ENCODE measurements at places on chromosomes 5 and 9. TPM values are rescaled to one million over a fixed set of nuclear protein-coding genes. Genes with fewer than 3 reads are reported as not detected.

GRCh38 chr9:118595719-118596305 is 773.4 kb downstream of the BRINP1 start:
- H3K4me1 ChIP-seq: peaks cover 4% of the 10 kb centered on the region
- no peaks in the 10 kb centered on the region for H3K36me3 ChIP-seq
- peak; percentile 43 for DNase-seq
- no peaks in the 10 kb centered on the region for H3K27me3 ChIP-seq

The GARNL3 gene
- 14.7 TPM for total RNA-seq

- no peak for DNase-seq
- H3K27ac ChIP-seq: no peak overlapping the region
Measured at GRCh38 chr5:51651476-51651875, 268.2 kb downstream of the ISL1 start.

GRCh38 chr5:147439254-147439653 is 70.6 kb downstream of the DPYSL3 start:
- H3K27ac ChIP-seq: peak overlapping the region; percentile 6
- H3K27me3 ChIP-seq: no peaks in the 10 kb centered on the region
- H3K4me1 ChIP-seq: peaks cover 56% of the 10 kb centered on the region
- DNase-seq: no peak
- peaks cover 9% of the 10 kb centered on the region for H3K36me3 ChIP-seq

- H3K36me3 ChIP-seq: no peaks in the 10 kb centered on the region
- H3K27ac ChIP-seq: no peak overlapping the region
- H3K4me1 ChIP-seq: peaks cover 5% of the 10 kb centered on the region
- no peaks in the 10 kb centered on the region for H3K27me3 ChIP-seq
Measured at GRCh38 chr5:148957591-148958202, 105.2 kb downstream of the SH3TC2 start.

The CBY3 gene
- total RNA-seq: not detected

The SYK gene
- total RNA-seq: 10.7 TPM

GRCh38 chr5:158942217-158942616 is 157.5 kb downstream of the EBF1 start:
- H3K27me3 ChIP-seq: peaks cover 28% of the 10 kb centered on the region
- DNase-seq: no peak
- H3K36me3 ChIP-seq: peaks cover 16% of the 10 kb centered on the region
- no peak overlapping the region for H3K27ac ChIP-seq
- H3K4me3 ChIP-seq: no peak overlapping the region

The C9orf50 gene
- total RNA-seq: 0.56 TPM

The MPDZ gene
- 38.7 TPM for total RNA-seq

All from glutamatergic neuron (in vitro differentiated cells).